ENCODE measurements at places on chromosomes 2 and 18. TPM values are rescaled to one million over a fixed set of nuclear protein-coding genes. Genes with fewer than 3 reads are reported as not detected.

The SKOR2 gene
- total RNA-seq, result 0.18 TPM

DNA sequence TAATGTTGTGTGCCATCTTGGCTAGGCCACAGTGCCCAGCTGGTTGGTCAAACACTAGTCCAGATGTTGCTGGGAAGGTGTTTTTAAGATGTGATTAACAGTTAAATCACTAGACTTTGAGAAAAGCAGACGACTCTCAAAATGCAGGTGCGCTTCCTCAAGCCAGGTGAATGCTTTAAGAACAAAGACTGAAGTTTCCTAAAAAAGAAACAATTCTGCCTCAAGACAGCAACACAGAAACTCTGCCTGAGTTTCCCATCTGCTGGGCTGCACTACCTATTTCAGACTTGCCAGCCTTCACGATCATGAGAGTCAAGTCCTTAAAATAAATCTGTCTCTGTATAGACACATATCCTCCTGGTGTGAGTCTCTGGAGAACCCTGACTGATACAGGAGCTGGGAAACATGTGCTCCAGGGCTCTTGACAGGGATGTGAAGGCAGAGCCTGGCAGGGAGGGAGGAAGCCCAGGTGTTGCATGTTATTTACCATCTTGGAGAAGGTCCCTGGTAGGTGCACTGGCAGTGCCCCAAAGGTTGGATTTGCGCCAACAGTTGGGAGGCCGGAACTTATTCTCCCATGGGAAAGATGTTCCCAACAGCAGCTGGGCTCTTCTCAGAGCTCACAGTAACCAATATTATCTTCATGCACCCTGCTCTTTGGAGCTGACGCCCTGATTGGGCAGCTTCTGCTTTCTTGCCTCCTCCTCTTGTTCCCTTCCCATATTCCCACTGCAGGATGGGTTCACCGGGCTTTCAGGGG lies 43.9 kb downstream of the ST6GAL2 start:
- H3K27ac ChIP-seq, result no peak overlapping the region
- H3K4me3 ChIP-seq, result no peak overlapping the region
- no peak for DNase-seq
- H3K4me1 ChIP-seq, result no peaks in the 10 kb centered on the region
- no peaks in the 10 kb centered on the region for H3K27me3 ChIP-seq

GRCh38 chr18:68219872-68220271 lies 495.0 kb downstream of the TMX3 start:
- H3K36me3 ChIP-seq, result no peaks in the 10 kb centered on the region
- no peaks in the 10 kb centered on the region for H3K27me3 ChIP-seq
- DNase-seq, result no peak
- H3K27ac ChIP-seq, result no peak overlapping the region

The CRACDL gene
- 0.29 TPM for total RNA-seq

The TGFA gene
- total RNA-seq, result 3.3 TPM

The ABCG5 gene
- total RNA-seq, result not detected

- H3K4me3 ChIP-seq, result no peak overlapping the region
- H3K27me3 ChIP-seq, result no peaks in the 10 kb centered on the region
- no peaks in the 10 kb centered on the region for H3K36me3 ChIP-seq
- H3K4me1 ChIP-seq, result no peaks in the 10 kb centered on the region
- no peak overlapping the region for H3K27ac ChIP-seq
Measured at GRCh38 chr2:187543488-187543887, 10.7 kb downstream of the TFPI start.

The LCT gene
- 0.04 TPM for total RNA-seq

DNA sequence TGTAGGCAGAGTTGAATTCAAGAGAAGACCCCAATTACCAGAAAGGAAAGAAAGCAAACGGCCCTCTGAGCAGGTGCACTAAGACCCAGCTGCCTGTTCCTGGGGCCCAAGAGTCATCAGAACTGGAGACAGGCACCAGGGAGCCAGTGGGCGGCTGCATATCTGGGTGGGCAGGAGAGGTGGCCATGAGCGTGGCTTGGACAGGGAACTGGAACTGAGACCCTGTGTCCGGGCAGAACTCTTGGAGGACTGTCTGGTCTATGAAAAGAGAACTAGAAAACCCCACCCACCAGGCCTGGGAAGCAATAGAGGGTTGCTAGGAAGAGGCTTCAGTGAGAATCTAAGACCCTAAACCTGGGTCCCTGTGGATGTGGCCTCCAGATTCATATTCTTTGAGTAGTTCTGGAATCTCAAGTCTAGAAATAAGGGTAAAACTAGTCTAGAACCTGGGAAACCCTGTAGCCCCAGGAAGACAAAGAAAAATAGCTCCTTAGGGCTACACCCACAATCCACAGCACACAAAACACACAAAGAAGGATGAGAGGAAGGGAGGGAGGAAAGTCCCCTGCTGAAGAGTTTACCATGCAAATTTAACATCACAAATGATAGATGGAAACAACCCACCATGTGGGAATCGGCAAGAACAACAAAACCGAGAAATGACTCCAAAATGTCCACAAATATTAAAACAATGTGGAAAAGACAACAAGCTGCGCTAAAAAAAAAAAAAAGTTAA lies 147.0 kb downstream of the HDAC4 start:
- H3K27ac ChIP-seq, result no peak overlapping the region
- DNase-seq, result no peak
- no peak overlapping the region for H3K4me3 ChIP-seq
- H3K27me3 ChIP-seq, result no peaks in the 10 kb centered on the region

DNA sequence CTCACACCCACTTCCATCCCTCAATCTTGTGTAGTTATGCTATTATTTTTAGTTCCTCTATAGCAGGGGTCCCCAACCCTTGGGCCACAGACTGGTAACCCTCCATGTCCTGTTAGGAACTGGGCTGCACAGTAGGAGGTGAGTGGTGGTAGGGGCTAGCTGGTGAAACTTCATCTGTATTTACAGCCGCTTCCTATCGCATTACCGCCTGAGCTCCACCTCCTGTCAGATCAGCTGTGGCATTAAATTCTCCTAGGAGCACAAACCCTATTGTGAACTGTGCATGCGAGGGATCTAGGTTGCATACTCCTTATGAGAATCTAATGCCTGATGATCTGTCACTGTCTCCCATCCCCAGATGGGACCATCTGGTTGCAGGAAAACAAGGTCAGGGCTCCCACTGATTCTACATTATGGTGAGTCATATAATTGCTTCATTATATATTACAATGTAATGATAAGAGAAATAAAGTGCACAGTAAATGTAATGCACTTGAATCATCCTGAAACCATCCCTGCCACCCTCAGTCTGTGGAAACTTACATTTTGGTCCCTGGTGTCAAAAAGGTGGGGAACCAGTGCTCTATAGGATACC lies 1.6 kb upstream of the RAB11FIP5 start:
- H3K27ac ChIP-seq, result no peak overlapping the region
- H3K27me3 ChIP-seq, result no peaks in the 10 kb centered on the region

GRCh38 chr18:63799189-63799588 lies 24.0 kb downstream of the SERPINB7 start:
- no peaks in the 10 kb centered on the region for H3K4me1 ChIP-seq
- H3K36me3 ChIP-seq, result no peaks in the 10 kb centered on the region
- no peak for DNase-seq
- H3K27me3 ChIP-seq, result no peaks in the 10 kb centered on the region
- H3K4me3 ChIP-seq, result no peak overlapping the region
- H3K27ac ChIP-seq, result no peak overlapping the region

The SNORC gene
- 0.61 TPM for total RNA-seq

DNA sequence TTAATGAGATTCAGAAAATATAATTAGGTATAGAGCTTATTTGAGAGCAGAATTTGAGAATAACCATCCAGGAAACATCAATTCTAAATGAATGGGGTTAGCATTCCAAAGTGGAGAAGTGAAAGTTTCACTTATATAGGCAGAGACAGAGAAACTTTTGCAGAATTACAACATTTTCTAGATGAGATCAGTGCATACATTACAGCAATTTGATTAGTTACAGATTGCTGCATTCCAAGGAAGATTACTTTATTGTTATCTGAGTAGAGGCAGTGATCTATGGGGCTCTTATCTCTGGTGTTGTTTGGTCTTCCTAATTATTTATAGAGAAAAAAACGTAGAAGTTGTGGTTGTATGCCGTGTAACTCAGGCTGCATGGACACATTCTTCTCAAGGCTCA lies 373.8 kb upstream of the SYT4 start:
- H3K27me3 ChIP-seq, result no peaks in the 10 kb centered on the region
- H3K27ac ChIP-seq, result no peak overlapping the region
- no peaks in the 10 kb centered on the region for H3K36me3 ChIP-seq

DNA sequence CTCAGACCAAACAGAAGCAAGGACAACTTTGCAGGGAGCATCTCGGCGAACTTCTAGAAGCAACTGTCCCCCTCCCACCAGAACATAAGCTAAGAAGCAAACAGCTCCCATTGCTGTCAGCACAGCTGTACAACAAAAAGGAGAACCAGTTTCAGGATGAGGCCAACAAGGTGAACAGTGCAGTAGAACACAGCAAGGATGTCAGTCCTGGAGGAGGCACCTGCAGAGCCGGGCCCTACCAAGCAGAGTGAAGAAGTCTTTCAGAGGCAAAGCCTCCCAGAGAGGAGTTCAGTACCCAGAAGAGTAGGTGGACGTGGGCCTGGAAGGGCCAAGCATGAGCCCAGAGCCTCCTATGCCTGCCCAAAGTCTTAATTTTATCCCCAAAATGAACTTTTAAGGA lies 1.0 kb downstream of the PASK start:
- no peak for DNase-seq
- H3K4me3 ChIP-seq, result peak overlapping the region; percentile 95
- H3K27ac ChIP-seq, result no peak overlapping the region
- peaks cover 4% of the 10 kb centered on the region for H3K36me3 ChIP-seq
- H3K27me3 ChIP-seq, result no peaks in the 10 kb centered on the region

DNA sequence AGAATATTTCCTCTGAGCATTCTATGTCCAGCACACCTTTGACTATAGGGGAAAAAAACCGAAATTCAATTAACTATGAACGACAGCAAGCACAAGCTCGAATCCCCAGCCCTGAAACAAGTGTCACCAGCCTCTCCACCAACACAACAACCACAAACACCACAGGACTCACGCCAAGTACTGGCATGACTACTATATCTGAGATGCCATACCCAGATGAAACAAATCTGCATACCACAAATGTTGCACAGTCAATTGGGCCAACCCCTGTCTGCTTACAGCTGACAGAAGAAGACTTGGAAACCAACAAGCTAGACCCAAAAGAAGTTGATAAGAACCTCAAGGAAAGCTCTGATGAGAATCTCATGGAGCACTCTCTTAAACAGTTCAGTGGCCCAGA lies 79.4 kb upstream of the FAM117B start:
- H3K4me1 ChIP-seq, result no peaks in the 10 kb centered on the region
- no peak overlapping the region for H3K4me3 ChIP-seq
- H3K36me3 ChIP-seq, result peaks cover 35% of the 10 kb centered on the region
- no peaks in the 10 kb centered on the region for H3K27me3 ChIP-seq

The LOXHD1 gene
- 0.11 TPM for total RNA-seq

The GKN2 gene
- not detected for total RNA-seq

DNA sequence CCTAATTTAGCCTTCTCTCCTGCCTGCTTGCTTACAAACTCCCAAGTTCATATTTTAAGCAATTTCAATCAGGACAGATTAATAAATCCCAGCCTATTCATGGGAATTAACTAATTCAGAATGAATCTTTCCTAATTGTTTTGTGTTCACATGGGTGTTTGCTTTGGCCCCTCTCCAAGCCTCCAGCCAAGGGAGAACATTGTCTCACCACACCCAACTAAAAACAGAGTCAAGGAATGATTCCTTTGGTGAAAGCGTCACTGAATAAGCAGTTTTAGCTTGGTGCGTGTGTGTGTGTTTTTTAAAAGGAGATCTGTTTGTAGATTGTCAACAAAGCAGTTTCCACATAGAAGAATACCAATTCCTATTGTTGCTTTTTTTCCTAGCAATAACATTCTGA lies 43.0 kb upstream of the DSG1 start:
- no peak for DNase-seq
- H3K27me3 ChIP-seq, result no peaks in the 10 kb centered on the region
- no peak overlapping the region for H3K27ac ChIP-seq
- no peak overlapping the region for H3K4me3 ChIP-seq
- H3K4me1 ChIP-seq, result peaks cover 2% of the 10 kb centered on the region

DNA sequence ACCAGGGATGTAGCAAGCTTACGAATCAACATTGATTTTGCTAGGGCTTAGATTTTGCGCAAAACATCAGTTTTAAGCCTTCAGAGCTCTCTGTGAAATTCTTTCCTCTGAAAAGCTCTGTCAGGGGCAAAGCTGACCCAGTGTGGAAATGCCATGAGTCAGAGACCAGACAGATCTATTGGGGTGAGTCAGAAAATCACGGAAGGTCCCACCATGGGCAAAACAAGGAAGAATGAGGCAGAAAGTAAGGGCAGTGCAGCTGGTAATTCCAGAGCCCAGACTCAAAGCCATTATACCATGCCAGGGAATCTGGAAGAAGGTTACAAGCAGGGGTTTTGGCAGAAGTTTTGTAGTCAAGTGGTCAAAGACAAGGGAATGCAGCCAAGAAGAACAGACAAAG lies 256.6 kb upstream of the CTAGE1 start:
- H3K4me1 ChIP-seq, result no peaks in the 10 kb centered on the region
- no peaks in the 10 kb centered on the region for H3K27me3 ChIP-seq
- no peak overlapping the region for H3K4me3 ChIP-seq

GRCh38 chr2:101272045-101272784 lies 19.5 kb downstream of the CNOT11 start:
- H3K27ac ChIP-seq, result no peak overlapping the region
- H3K4me1 ChIP-seq, result no peaks in the 10 kb centered on the region
- no peak for DNase-seq
- no peak overlapping the region for H3K4me3 ChIP-seq
- H3K36me3 ChIP-seq, result peaks cover 17% of the 10 kb centered on the region

GRCh38 chr2:221482666-221483455 lies 89.2 kb downstream of the EPHA4 start:
- peaks cover 3% of the 10 kb centered on the region for H3K4me1 ChIP-seq
- H3K36me3 ChIP-seq, result no peaks in the 10 kb centered on the region
- no peaks in the 10 kb centered on the region for H3K27me3 ChIP-seq
- H3K27ac ChIP-seq, result no peak overlapping the region

- DNase-seq, result no peak
- no peak overlapping the region for H3K27ac ChIP-seq
- H3K4me3 ChIP-seq, result no peak overlapping the region
- peaks cover 5% of the 10 kb centered on the region for H3K4me1 ChIP-seq
- H3K27me3 ChIP-seq, result no peaks in the 10 kb centered on the region
- H3K36me3 ChIP-seq, result peaks cover 3% of the 10 kb centered on the region
Measured at GRCh38 chr2:188478724-188479123, 187.1 kb downstream of the GULP1 start.

The ST6GAL2 gene
- total RNA-seq, result 7.6 TPM

The GDF7 gene
- 0.04 TPM for total RNA-seq

The LIMS4 gene
- 0.55 TPM for total RNA-seq

- DNase-seq, result no peak
- H3K27ac ChIP-seq, result no peak overlapping the region
- peaks cover 6% of the 10 kb centered on the region for H3K36me3 ChIP-seq
- peak overlapping the region; percentile 99 for H3K4me3 ChIP-seq
- H3K4me1 ChIP-seq, result no peaks in the 10 kb centered on the region
- H3K27me3 ChIP-seq, result no peaks in the 10 kb centered on the region
Measured at GRCh38 chr2:135052997-135053474, 944 bp downstream of the RAB3GAP1 start.

GRCh38 chr18:13437034-13437433 lies 218.5 kb downstream of the LDLRAD4 start:
- no peak for DNase-seq
- H3K27ac ChIP-seq, result no peak overlapping the region
- H3K36me3 ChIP-seq, result no peaks in the 10 kb centered on the region
- no peaks in the 10 kb centered on the region for H3K4me1 ChIP-seq
- H3K27me3 ChIP-seq, result no peaks in the 10 kb centered on the region
